Brain (organoid and tissue), 16 donors: ENCODE measurements at places on chromosomes 12 and 14. TPM values are rescaled to one million over a fixed set of nuclear protein-coding genes. Genes with fewer than 3 reads are reported as not detected.

The LRRC10 gene
- polyA plus RNA-seq: not detected

The LRRC43 gene
- polyA plus RNA-seq: 1.7 TPM

The ARHGAP9 gene
- 7.6 TPM for polyA plus RNA-seq

The MED13L gene
- polyA plus RNA-seq: 27.5 TPM

The MDGA2 gene
- 0.29 TPM for polyA plus RNA-seq

The UBR7 gene
- polyA plus RNA-seq: 73.2 TPM

The LMO3 gene
- polyA plus RNA-seq: 34.7 TPM

The HCAR1 gene
- polyA plus RNA-seq: 1.2 TPM

The CCDC198 gene
- polyA plus RNA-seq: not detected

The FUT8 gene
- 25.5 TPM for polyA plus RNA-seq

The CCDC197 gene
- polyA plus RNA-seq: not detected

The FAM90A1 gene
- polyA plus RNA-seq: 0.29 TPM

The ARMH4 gene
- polyA plus RNA-seq: 8.0 TPM

The OR11H12 gene
- polyA plus RNA-seq: not detected

The KRT6A gene
- polyA plus RNA-seq: not detected

The BDKRB1 gene
- not detected for polyA plus RNA-seq

The CLEC1B gene
- polyA plus RNA-seq: not detected

The TROAP gene
- polyA plus RNA-seq: 49.2 TPM

The PRKD1 gene
- 10.4 TPM for polyA plus RNA-seq

The SOX5 gene
- 2.7 TPM for polyA plus RNA-seq

The C14orf93 gene
- 37.3 TPM for polyA plus RNA-seq

The PRH1 gene
- polyA plus RNA-seq: 1.2 TPM

The VCPKMT gene
- 3.8 TPM for polyA plus RNA-seq

The TOMM20L gene
- not detected for polyA plus RNA-seq

The SLC38A2 gene
- 36.1 TPM for polyA plus RNA-seq

The PABPN1 gene
- polyA plus RNA-seq: 137 TPM

The CCDC175 gene
- not detected for polyA plus RNA-seq

The TBC1D30 gene
- polyA plus RNA-seq: 12.0 TPM

The CD163 gene
- polyA plus RNA-seq: 7.8 TPM

The KRT83 gene
- polyA plus RNA-seq: 1.1 TPM

The LRR1 gene
- 10.6 TPM for polyA plus RNA-seq

The SRRM4 gene
- polyA plus RNA-seq: 10.0 TPM

The SLC22A17 gene
- polyA plus RNA-seq: 298 TPM

The REC8 gene
- polyA plus RNA-seq: 86.7 TPM

The FITM1 gene
- 2.5 TPM for polyA plus RNA-seq

The GPATCH2L gene
- polyA plus RNA-seq: 7.0 TPM

The APOF gene
- not detected for polyA plus RNA-seq

The SLC6A15 gene
- 2.5 TPM for polyA plus RNA-seq

The VSX2 gene
- not detected for polyA plus RNA-seq

The IL31 gene
- not detected for polyA plus RNA-seq
